ENCODE measurements at places on chromosomes 1 and 21.
A peak's percentile ranks its signal among the peaks of the same experiment; 100 is the strongest.

- no peak for DNase-seq
Measured at GRCh38 chr1:186985889-186986491, 157.2 kb downstream of the PLA2G4A start.

DNA sequence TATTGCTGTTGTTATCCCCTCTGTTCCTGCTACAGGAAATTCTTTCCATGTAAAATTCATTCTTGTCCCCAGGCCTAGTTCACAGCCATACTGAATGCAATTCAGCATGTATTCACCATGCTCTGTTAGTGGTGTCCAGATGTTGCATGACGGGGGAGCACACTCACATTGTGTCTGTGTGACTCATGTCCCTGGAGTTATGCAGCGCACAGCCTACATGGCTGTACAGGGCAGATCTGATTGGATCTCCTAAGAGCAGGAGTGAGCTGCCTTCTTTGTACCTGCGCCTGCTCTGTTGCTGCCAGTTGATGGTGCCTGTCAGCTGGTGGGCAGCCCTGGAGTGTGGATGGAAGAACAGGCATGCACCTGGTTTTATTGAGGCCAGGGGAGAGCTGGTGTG, 17.6 kb downstream of the HTR6 start:
- DNase-seq = no peak

- DNase-seq = no peak
Measured at GRCh38 chr1:163772246-163772645, 450.5 kb downstream of the NUF2 start.

GRCh38 chr1:223670458-223671159, 5.1 kb upstream of the CAPN8 start:
- no peak for DNase-seq

GRCh38 chr1:106621853-106622252, 434.6 kb upstream of the PRMT6 start:
- no peak for DNase-seq

DNA sequence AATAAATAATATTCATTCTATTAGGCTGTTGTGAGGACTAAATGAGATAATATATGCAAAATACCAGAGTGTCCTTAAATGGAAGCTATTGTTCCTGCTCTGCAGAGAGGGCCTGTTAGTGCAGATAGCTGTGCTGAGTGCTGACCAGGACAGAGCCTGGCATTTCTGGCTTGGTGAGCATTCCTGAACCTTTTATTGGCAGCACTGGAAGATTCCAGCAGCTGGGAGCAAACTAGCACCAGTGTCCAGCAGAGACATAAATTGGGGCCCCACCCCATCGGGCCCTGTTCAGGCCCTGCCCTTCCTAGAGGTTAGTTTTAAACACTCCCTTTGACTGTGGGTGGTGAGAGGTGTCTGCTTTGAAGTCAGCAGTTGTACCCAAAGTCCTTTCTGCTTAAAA, 85.9 kb upstream of the GADD45A start:
- DNase-seq = no peak

DNA sequence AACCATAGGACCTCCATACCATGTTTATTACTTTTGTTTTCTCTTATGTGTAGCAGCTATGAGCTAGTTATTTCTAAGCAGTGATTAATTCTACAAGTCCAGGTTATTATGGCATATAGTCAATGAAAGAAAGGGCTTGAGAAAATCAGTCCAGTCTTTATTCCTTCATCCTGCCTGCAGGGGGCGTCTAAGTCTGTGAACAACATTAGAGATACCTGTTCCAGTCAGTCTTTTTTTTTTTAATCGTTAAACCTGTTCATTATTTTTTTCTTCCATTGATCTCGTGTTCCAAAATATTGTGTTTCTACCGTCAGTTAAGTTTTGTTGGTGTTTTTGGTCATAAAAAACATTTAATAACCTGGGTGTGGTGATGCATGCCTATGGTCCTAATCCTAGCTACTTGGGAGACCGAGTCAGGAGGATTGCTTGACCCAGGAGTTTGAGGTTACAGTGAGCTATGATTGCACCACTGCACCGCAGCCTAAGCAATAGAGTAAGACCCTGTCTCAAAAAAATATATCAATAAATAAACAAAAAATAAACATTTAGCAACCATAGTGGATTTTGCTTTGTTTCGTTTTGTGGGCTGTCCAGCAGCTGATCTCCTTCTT, 29.4 kb upstream of the CD2 start:
- DNase-seq = peak; percentile 55

DNA sequence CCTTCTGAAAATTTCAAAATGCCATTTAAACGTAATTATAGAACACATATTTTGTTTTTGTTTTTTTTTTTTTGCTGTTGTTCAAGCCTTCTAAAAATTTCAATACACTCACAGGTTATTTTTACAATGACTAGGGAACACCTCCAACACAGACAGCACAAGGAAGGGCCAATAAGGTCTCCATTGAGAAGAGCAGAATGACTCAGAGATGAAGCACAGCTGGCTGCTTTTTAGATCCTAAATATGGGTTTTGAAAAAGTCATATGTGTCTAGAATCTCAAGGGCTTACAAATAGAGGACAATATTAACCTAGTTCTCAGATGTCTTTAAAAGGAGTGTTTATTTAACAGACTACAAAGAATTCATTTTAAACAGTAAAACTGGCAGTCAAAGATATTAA, 104.6 kb downstream of the NEGR1 start:
- no peak for DNase-seq

- no peak for DNase-seq
Measured at GRCh38 chr1:100308777-100309176, 42.8 kb downstream of the RTCA start.

Data from activated T-helper 1 cell treated with Interleukin-2 at 50 U/mL for 16 hours (primary cell).